ENCODE measurements at places on chromosomes 16 and 17. TPM values are rescaled to one million over a fixed set of nuclear protein-coding genes. Genes with fewer than 3 reads are reported as not detected.
A peak's percentile ranks its signal among the peaks of the same experiment; 100 is the strongest.

- no peak overlapping the region for H3K27ac ChIP-seq
- no peaks in the 10 kb centered on the region for H3K36me3 ChIP-seq
Observed at GRCh38 chr17:44256671-44257070, 11.3 kb downstream of the SLC4A1 start.

DNA sequence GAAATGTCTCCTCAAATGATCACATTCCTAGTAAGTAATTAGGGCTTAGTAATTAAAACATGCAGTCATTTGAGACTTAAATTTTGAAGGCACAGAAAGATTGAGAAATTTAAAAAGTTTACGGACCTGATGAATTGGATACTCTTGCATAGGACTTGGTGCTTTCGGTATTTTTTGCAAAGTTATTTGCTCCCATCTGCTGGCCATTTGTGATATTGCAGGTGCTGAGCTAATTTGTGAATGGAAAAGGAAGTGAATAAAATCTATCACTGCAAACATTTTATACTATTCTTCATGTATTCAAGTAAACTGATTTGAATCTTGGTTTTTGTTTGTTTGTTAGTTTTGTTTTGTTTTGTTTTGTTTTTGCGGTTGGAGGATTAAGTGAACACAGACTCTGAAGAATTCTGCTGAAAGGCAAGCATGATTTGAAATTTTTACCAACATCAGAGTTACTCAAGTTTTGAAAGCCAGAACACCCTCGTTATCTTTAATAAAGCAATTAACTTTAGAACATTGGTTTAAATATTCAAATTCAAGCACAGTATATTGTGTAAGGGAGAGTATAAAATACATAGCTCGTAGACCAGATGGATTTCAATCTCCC, 689.5 kb upstream of the RBFOX1 start:
- no peaks in the 10 kb centered on the region for H3K4me1 ChIP-seq
- no peak overlapping the region for H3K27ac ChIP-seq
- DNase-seq = no peak
- no peaks in the 10 kb centered on the region for H3K27me3 ChIP-seq

- H3K4me3 ChIP-seq = no peak overlapping the region
- no peaks in the 10 kb centered on the region for H3K36me3 ChIP-seq
- no peak for DNase-seq
- H3K27ac ChIP-seq = no peak overlapping the region
- no peaks in the 10 kb centered on the region for H3K27me3 ChIP-seq
Observed at GRCh38 chr16:54143410-54143809, 143.2 kb downstream of the IRX3 start.

DRC3 gene
- polyA plus RNA-seq = 0.50 TPM

IL34 gene
- polyA plus RNA-seq = not detected

- no peaks in the 10 kb centered on the region for H3K27me3 ChIP-seq
- DNase-seq = no peak
- H3K4me1 ChIP-seq = no peaks in the 10 kb centered on the region
- H3K27ac ChIP-seq = no peak overlapping the region
Observed at GRCh38 chr17:61444831-61445230, 7.4 kb upstream of the TBX4 start.

GRCh38 chr16:84453061-84453752, 51.3 kb downstream of the MEAK7 start:
- no peak overlapping the region for H3K4me3 ChIP-seq
- no peaks in the 10 kb centered on the region for H3K4me1 ChIP-seq
- H3K36me3 ChIP-seq = no peaks in the 10 kb centered on the region
- H3K27ac ChIP-seq = no peak overlapping the region

- no peaks in the 10 kb centered on the region for H3K36me3 ChIP-seq
- no peak overlapping the region for H3K27ac ChIP-seq
- H3K27me3 ChIP-seq = no peaks in the 10 kb centered on the region
- no peak overlapping the region for H3K4me3 ChIP-seq
- DNase-seq = no peak
- H3K4me1 ChIP-seq = no peaks in the 10 kb centered on the region
Observed at GRCh38 chr17:34482730-34483129, 96.7 kb upstream of the TMEM132E start.

- peak overlapping the region; percentile 83 for H3K27ac ChIP-seq
- peak overlapping the region; percentile 88 for H3K4me3 ChIP-seq
- no peaks in the 10 kb centered on the region for H3K36me3 ChIP-seq
- no peaks in the 10 kb centered on the region for H3K27me3 ChIP-seq
- H3K4me1 ChIP-seq = peaks cover 21% of the 10 kb centered on the region
- peak; percentile 53 for DNase-seq
Observed at GRCh38 chr16:85553436-85554113, 59.5 kb upstream of the GSE1 start.

DNA sequence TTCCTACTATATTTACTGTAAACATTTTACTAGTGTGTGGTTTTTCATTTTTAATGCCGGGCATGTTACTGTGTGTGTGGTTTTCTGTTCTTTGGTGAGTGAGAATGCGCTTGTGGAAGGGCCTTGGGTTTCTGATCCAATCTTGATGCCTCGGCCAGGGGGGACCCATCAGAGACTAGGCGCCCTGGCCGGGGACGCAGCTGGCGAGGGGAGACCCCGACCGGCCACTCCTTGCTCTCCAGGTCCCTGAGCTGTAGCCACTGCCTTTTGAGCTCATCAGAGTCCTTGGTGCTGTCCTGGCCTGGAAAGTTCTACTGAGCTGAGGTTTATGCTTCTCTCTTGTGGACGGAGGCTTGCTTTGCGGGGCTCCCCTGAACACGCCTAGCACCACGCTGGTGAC, 37.5 kb downstream of the KIAA0513 start:
- no peak overlapping the region for H3K27ac ChIP-seq
- H3K4me3 ChIP-seq = no peak overlapping the region
- H3K4me1 ChIP-seq = no peaks in the 10 kb centered on the region

DNA sequence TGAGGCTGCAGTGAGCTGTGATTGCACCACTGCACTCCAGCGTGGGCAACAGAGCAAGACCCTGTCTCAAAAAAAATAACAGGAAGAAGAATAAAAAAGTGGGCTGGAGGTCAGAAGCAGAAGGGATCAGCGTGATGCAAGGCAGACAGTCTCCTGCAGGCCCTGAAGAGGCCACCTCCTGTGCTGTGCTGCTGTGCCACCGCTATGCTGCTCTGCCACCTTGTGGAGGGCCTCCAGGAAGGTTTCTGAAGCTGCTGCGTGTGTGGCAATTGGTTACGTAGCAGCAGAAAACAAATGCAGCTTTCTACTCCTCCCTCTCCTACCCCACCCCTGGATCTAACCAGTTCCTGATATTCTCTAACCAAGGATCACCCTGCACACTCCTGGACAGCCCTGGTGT, 815.5 kb downstream of the KCNJ18 start:
- no peak overlapping the region for H3K4me3 ChIP-seq
- no peaks in the 10 kb centered on the region for H3K4me1 ChIP-seq
- DNase-seq = no peak
- no peak overlapping the region for H3K27ac ChIP-seq
- no peaks in the 10 kb centered on the region for H3K36me3 ChIP-seq

DNA sequence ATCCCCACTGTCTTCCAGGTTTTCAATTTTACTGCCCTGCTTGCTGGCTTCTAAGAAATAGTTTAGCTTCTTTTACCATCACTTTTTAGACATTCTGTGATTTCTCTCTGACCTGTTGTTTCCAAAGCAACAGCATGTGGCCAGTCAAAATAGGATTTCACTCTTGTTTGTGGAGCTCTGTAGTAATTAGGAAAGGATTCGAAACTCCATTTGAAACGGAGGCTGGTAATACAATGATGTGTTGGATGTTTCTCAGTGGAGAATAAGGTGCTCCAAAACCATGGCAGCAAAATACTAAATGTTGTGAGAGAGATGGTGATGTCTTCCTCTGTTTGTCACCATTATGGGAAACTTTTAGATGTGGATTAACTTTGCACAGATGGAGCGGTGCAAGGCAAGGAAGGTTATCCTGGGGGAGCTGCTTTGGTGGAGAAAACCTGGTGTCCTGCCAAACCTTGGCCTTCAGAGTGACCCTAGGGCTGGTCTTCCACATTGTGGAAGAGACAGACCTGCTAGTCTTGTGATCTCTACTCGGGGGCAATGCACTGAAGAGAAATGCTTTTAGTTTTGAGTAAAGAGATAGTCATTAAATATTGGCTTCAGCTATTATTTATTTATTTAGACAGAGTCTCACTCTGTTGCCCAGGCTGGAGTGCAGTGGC, 79.4 kb downstream of the PRKCA start:
- H3K36me3 ChIP-seq = no peaks in the 10 kb centered on the region
- no peak overlapping the region for H3K4me3 ChIP-seq
- H3K27me3 ChIP-seq = no peaks in the 10 kb centered on the region
- H3K27ac ChIP-seq = no peak overlapping the region
- peaks cover 14% of the 10 kb centered on the region for H3K4me1 ChIP-seq

CCL16 gene
- not detected for polyA plus RNA-seq

DNA sequence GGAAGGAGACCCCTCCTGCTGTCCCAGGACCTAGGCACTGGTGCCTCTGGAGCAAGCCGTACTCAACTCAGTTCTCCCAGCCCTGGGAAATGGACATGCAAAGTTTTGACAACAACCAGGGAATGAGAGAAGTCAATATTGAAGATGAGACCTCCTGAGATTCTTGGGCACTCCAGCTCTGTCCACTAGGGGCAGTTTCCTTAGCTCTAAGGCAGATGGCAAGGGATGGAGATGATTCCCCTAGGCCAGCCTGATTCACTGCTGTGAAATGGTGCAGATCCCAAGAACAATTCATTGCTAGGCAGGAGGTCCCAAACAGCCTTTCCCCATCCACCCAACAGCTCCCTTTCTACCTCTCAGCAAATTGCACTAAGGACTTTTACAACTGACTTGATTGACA, 20.5 kb upstream of the SDR42E2 start:
- no peaks in the 10 kb centered on the region for H3K36me3 ChIP-seq
- no peak overlapping the region for H3K4me3 ChIP-seq
- no peak overlapping the region for H3K27ac ChIP-seq
- H3K27me3 ChIP-seq = no peaks in the 10 kb centered on the region
- DNase-seq = no peak

DNA sequence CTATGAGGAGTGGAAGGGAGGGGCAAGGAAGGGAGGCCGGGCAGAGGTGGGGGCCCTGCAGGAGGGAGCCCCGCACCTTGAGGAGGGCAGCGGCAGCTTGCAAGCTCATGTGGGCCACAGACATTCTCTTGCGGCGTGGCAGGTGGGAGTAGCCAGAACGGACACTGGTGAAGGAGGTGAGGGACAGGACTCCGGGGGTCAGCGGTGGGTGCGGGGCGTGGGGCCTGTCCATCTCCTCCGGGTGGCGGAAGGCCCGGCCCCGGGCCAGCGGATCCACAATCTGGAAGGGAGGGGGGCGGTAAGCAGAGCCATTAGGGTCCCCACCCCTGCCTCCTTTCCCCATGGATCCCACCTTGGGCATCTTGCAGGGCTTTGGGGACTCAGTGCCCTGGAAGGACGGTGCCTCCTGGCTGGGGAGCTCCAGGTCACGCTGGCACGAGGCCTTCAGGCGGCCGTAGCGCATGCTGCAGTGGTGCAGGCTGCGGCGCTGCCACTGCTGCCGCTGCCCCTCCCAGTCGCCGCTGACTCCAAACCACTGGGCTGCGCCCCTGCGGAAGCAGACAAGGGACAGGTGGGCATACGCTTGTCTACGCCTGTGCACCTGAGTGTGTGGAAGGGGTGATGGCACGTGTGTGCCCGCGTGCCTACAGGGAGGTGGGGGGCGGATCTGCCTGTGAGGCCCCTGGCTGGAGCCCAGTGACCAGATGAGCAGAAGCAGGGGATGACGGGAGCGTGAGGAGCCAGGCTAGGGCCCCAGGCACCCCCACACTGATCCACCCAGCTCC, 11.5 kb downstream of the AANAT start:
- H3K4me1 ChIP-seq = no peaks in the 10 kb centered on the region
- peaks cover 17% of the 10 kb centered on the region for H3K36me3 ChIP-seq
- DNase-seq = no peak
- no peak overlapping the region for H3K4me3 ChIP-seq
- no peak overlapping the region for H3K27ac ChIP-seq

MAP3K14 gene
- 2.4 TPM for polyA plus RNA-seq

- no peak for DNase-seq
- no peaks in the 10 kb centered on the region for H3K36me3 ChIP-seq
- no peak overlapping the region for H3K27ac ChIP-seq
- no peak overlapping the region for H3K4me3 ChIP-seq
Observed at GRCh38 chr17:81727324-81728031, 15.4 kb downstream of the SLC25A10 start.

- H3K27ac ChIP-seq = no peak overlapping the region
- H3K36me3 ChIP-seq = no peaks in the 10 kb centered on the region
- H3K4me3 ChIP-seq = no peak overlapping the region
- no peak for DNase-seq
- no peaks in the 10 kb centered on the region for H3K27me3 ChIP-seq
- H3K4me1 ChIP-seq = no peaks in the 10 kb centered on the region
Observed at GRCh38 chr16:73670836-73671820, 623.2 kb upstream of the ZFHX3 start.

DNA sequence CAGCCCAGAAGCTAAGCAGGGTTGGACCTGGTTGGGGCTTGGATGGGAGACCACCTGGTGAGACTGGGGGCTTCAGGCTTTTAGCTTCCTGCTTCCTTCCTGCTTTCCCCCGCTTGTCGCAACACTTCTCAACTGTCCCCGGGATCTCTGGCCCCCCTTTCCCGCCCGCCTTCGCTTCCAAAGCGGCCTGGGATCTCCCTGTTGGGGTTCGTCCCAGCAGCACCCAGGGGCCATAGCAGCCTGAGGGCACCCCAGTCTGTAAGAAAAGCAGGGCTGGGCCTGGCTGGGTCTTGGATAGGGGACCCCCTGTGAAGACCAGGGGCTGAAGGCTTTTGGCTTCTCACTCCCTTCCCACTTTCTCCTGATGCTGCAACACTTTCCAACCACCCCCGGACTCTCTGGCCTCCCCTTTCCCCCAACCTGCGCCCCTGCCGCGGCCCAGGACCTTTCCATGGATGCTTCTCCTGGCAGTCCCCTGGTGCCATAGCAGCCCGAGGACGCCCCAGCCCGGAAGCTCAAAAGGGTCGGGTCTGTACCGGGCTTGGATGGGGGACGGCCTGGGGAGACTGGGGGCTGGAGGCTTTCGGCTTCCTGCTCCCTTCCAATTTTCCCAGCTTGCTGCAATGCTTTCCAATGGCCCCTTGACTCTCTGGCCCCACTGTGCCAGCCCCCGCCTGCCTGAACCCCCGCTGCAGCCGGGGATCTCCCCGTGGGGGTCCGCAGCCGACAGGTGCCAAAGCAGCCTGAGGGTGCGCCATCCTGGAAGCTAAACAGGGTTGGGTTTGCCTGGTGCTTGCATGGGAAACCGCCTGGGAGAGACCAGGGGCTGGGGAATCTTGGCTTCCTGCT, 2276.2 kb downstream of the TP53TG3F start:
- no peaks in the 10 kb centered on the region for H3K4me1 ChIP-seq
- DNase-seq = no peak
- H3K36me3 ChIP-seq = no peaks in the 10 kb centered on the region
- no peaks in the 10 kb centered on the region for H3K27me3 ChIP-seq
- H3K27ac ChIP-seq = no peak overlapping the region
- H3K4me3 ChIP-seq = no peak overlapping the region

COIL gene
- 18.6 TPM for polyA plus RNA-seq

GRCh38 chr17:57892820-57893595, 43.2 kb upstream of the MRPS23 start:
- H3K4me1 ChIP-seq = no peaks in the 10 kb centered on the region

GRCh38 chr17:79515646-79516571, 94.9 kb downstream of the RBFOX3 start:
- no peak overlapping the region for H3K4me3 ChIP-seq
- no peaks in the 10 kb centered on the region for H3K4me1 ChIP-seq
- H3K36me3 ChIP-seq = no peaks in the 10 kb centered on the region
- H3K27ac ChIP-seq = no peak overlapping the region
- H3K27me3 ChIP-seq = no peaks in the 10 kb centered on the region

RGS9 gene
- polyA plus RNA-seq = not detected

TNP2 gene
- not detected for polyA plus RNA-seq

HSPB9 gene
- not detected for polyA plus RNA-seq

CD300LB gene
- polyA plus RNA-seq = not detected
